ENCODE measurements at places on chromosomes 6 and 20.

GRCh38 chr20:34843421-34843820 is 18.0 kb upstream of the NCOA6 start:
- DNase-seq: no peak

- no peak for DNase-seq
These were observed 990.7 kb upstream of the FLRT3 start for GRCh38 chr20:15328084-15328483.

- DNase-seq: no peak
These were observed 40.0 kb downstream of the SNHG17 start for GRCh38 chr20:38395165-38395564.

GRCh38 chr20:43925801-43926200 is 11.1 kb downstream of the TOX2 start:
- DNase-seq: no peak

GRCh38 chr20:40600441-40601219 is 88.4 kb downstream of the MAFB start:
- DNase-seq: no peak

- no peak for DNase-seq
These were observed 380.3 kb downstream of the ARHGAP18 start for GRCh38 chr6:129329678-129330077.

DNA sequence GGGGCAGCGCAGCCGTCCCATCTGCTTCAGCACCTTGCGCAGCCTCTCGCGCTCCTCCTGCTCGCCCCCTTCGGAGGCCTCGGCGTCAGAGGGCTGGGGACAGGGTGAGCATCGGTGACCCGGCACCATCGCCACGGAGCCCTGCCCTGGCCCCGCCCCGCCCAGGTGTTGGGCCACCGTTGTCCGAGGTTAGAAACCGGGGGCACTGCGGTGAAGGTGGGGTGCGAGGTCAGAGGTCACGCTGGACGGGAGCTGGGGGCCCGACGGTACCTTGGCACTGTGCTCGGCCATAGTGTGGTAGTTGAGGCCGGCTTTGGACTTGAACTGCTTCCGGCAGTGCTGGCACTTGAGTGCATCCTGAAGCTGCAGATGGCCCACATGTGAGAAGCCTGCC is 6.4 kb downstream of the ZNF512B start:
- DNase-seq: no peak

DNA sequence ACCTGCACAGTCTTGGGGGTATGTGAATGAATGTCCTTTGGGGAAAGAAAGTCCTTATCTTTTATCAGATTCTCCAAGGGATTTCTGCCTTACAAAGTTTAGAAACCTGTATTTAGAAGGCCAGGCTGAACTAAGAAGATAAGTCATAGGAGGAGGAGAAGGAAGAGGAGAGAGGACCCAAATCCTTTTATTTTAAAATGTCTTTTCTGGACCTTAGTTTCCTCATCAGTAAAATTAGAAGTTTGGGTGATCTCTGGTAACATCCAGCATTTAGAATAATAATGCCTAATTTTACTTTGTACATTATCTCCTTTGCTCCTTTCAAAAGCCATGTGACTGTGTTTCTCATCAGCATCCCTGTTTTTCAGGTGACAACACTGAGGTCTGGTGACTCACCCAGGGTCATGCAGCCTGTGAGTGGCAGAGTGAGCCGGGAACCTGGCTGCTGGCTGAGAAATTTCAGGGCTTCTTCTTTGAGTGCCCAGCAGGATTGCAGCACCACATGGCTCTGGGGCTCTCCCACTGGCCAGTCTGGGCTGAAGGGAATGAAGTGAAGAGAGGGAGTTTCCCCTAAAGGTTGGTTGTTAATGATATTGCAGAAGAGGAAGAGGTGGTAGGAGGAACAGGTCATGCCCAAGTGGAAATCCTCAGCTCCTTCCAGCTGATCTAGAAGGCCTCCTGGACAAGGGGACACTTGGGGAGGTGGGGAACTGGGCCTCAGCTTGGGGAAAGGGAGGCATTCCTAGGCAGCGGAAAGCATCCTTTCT is 34.0 kb downstream of the VEGFA start:
- no peak for DNase-seq

DNA sequence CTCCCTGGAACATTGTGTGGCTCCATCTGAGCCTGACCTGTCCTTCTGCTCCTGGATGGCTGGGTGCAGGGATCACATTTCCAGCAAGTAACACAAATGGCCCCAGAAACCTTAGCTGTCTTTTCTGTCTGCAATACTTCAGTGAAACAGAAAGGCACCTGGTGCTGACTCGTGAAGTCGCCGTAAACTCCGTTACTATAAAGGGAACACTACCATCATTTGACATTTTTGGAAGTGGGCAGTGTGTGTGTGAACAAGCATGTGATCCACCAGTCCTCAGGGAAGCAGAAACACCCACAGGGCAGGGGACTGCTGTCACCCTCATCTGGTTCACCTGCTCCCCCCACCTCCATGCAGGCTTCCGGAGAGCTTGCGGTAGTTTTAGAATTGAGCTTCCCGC is 23.9 kb downstream of the SERPINB6 start:
- DNase-seq: no peak

- no peak for DNase-seq
These were observed 40.6 kb downstream of the BPIFB4 start for GRCh38 chr20:33119725-33120720.

DNA sequence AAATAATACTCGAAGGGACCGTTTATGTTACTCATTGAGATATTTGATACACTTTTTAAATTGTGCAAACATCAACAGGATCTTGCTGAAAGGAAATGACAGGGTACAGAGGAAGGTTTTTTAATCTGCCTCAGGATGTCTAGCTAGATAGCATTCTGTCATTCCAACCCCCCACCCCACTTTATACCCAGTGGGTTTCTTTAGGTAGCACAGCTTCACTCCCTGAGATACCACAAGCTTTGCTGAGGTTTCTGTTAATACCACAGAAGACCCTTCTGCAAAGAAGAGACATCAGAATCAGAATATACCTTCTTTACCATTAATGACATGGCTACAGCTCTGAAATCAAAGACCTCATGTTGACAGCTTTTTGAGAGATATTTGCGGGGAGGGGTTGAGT is 1.3 kb downstream of the PHACTR2 start:
- no peak for DNase-seq

DNA sequence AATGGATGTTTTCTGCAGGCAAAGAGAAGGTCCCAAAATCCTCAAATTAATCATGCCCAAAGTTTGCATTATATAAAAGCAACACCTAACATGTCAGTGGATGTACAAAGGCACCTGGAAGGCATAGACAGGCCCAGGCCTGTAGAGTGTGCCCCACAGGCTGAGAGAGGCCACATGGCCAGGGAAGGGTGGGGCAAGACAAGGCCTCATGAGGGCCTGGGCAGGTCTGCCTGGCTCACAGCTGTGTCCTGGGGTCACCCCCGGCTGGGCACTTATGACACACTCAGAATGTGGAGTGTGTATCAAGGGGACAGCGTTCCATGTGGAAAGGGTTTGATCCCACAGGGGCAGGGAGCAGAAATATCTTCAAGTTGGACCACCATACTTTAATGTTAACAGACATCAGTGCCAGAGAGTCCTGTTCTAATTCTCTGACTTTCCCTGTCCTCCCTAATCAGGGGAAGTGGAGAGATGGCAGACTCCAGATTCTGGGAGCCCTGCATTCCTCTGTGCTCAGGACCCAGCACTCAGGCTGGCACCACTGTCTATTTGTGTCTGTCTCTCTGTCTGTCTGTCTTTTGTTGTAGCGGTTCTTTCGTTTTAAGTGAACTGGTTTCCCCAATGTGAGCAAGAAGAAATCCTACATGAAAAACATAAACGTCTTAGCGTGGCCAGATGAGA is 178.3 kb upstream of the FOXA2 start:
- no peak for DNase-seq

- peak; percentile 36 for DNase-seq
These were observed 1760.2 kb upstream of the DEFB115 start for GRCh38 chr20:29497261-29497671.

GRCh38 chr6:14771016-14771415 is 474.9 kb upstream of the JARID2 start:
- DNase-seq: no peak

GRCh38 chr20:12023194-12023795 is 105.6 kb downstream of the BTBD3 start:
- no peak for DNase-seq

All from lower lobe of right lung (tissue), 2 donors.